NCI-H1694 (cell line): ENCODE measurements at places on chromosomes 16 and 17.
A peak's percentile ranks its signal among the peaks of the same experiment; 100 is the strongest.

- no peak for DNase-seq
These were observed 158.0 kb downstream of the ZFHX3 start for GRCh38 chr16:72889616-72890582.

DNA sequence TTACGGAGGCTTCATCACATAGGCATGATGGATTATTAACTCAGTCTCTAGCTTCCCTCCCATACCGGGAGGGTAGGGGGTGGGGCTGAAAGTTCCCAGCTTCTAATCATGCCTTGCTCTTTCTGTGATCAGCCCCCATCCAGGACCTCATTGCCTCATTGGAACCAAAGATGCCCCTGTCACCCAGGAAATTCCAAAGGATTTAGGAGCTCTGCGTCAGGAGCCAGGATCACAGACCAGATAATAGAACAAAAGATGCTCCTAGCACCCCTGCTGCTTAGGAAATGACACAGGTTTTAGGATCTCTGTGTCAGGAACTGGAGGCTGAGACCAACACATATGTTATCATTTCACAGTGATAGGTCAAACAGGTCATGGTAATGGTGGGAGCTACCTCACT, 9.7 kb downstream of the USB1 start:
- no peak for DNase-seq

DNA sequence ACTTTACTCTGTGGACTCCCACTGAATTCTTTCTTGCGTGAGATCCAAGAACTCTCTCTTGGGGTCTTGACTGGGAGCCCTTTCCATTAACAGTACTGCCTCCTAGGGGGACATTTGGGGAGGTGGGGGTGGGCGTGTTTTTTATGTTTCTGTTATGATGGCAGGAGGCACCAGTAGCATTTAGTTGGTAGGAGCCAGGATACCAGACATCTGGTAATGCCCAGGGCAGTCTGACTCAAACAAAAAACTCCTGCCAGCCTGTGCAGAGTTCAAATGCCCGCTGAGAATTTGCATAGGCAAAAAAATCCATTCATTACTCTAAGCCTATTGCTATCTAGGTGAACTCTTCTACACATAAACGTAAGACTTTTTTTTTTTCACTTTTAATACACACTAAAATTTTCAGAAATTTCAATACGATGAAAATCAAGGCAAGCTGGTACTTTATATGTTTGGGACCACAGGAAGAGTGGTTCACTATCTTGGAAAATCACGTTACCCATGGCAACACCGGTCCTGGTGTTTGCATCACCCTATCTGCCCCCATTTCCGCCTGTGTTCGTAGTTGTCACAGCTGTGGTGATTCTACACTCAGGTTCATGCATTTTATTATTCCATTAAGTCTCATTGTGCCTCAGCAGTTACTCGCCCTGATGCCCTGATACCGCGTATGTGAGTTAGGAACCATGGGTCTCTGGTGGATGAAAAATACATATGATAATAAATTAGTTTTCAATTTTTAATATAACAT, 121.1 kb upstream of the XYLT1 start:
- DNase-seq: no peak

- peak; percentile 45 for DNase-seq
These were observed 667.4 kb upstream of the SALL1 start for GRCh38 chr16:51818342-51818944.

DNA sequence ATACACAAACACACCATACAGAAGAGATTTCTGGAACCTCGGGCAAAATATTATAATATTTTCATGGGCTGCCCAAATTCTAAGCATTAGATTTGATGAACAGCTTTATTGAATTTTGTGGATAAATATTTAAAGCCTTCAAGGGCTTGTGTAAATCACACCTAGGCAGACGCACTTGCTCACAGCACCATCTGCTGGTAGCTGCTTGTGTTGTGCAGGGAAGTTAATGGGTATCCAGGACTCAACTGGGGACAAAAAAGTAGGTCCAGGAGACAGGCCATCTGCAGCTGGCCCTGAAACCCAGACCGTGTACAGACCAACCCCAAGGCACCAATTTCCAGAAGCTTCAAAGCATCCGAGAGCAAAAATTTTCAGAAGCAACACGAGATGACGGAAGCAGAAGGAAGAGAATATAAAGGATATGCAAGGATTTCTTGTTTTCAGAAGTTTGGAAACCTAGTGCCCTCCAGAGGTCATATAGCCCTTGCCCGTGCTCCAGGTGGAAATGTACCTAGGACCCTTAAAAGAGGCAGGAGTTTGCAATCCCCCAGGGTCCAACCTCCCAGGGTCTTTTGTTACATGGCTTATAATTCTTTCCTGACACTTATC, 140.0 kb downstream of the CHD9NB start:
- peak; percentile 61 for DNase-seq

DNA sequence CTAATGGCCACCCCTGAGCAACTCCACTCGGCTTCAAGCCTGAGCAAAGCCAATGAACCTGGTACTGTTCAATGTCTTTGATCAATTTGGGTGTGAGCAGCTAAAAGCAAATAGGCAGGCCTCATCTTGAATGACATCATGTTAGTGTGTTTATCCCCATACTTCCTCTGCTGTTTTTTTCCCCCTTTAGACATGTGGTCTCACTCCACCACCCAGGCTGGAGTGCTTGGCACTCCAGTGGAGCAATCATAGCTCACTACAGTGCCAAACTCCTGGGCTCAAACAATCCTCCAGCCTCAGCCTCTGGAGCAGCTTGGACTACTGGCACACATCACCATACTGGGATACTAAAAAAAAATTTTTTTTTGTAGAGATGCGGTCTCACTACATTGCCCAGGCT, 75.4 kb downstream of the ARHGAP17 start:
- no peak for DNase-seq

- DNase-seq: no peak
These were observed 74.1 kb downstream of the NT5M start for GRCh38 chr17:17377071-17377967.

DNA sequence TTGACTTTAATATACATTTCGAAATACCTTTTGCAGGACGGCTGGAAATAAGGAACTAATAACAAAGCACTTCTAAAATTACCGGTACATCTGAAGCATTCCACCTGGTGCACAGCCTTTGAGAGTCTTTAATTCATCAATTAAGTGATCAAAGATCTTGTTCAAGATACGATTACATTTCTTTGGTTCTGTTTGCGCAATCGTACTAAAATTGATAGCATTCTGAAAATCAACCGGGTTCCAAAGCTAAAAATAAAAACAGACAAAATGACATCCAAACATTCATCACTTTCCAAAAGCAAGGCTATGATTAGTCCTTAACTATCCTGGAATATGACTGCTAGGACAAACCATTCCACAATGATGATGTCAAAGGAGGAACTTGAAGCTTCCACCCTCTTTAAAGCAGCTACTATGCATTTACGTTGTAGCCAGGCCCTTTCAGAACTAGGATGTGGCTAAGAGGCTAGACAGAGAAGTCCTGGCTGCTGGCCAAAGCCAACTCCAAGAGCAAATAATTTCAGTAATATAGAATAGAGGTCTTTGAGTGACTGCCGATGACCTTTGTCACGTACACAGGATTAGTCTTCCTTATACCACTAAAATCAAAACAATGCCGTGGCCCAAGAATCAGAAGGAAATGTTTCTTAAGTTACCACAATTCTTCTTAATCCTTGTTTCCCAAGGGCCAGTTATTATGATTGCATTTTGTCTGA, 299.8 kb upstream of the PSMD7 start:
- no peak for DNase-seq

DNA sequence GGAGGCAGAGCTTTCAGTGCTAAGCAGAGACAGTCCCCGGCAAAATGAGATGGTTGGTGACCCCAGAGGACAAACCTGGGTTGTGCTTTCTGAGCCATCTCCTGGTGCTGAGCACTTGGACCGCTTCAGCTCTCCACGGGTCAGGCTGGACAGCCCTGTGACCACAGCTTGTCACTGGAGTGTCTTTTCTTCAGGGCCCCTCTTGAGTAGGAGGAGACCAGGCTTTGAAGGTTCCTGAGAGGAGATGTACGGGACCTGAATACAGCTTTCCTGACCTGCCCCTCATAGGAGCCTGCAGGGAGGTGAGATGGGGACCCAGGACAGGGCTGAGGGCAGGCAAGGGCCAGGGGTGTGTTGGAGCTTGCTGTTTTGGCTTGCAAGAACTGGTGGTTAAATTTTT, 17.8 kb upstream of the ADGRG1 start:
- no peak for DNase-seq

DNA sequence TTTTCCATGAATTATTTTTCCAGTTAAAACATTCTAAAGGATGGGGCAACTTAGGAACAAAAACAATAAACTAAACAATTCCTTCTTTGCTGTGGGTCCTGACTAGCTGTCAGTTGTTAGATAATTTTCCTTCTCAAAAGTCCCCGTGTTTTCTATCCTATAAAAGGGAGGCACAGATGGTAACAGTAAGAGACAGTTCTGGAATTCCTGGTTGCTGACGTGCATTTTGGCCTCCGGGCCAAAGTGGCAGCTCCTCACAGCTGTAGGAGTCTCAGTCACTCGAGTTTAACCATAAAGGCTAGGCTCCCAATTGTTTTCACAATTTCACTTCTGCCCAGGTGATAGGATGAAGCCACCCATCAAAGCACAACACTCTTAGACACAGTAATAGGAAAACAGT, 77.0 kb upstream of the ZNF423 start:
- peak; percentile 38 for DNase-seq

DNA sequence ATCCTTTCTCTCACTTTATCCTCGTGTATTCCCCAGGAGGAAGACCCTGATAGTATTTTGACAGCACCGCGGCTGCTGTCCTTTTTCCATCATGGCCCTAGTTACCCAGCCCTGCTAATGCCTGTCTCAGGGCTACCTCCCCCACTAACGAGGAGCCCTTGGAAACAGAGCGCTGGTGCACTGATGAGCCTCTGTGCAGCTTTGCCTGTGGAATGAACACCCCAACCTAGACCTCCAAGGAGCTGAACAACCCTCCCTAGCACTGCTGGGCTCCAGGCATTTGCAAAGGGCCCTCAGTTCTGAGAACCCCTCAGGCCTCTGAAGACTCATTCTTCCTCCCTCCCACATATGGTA, 23.3 kb upstream of the CCL1 start:
- no peak for DNase-seq

GRCh38 chr17:10270258-10270657, 71.9 kb upstream of the GAS7 start:
- no peak for DNase-seq

- peak; percentile 51 for DNase-seq
These were observed 1253.7 kb upstream of the CDH8 start for GRCh38 chr16:63289834-63290460.

DNA sequence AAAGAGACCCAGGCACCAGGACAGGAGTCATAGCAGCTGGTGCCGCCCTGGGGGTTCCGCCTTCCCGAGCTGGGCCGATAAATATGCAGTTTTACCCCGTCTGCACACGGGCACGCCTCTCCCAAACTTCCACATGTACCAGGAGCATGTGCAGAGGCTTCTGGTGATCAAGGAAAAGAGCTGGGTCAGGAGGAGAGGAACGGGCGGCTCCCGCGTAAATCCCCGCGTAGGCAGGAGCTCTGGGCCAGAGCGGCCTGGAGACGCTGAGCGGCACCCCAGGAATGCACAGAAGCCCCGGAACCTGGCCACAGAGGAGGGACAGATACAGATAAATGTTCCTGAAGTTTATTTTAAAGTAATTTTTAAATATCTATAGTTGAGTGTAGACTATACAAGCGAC, 46.6 kb upstream of the METRNL start:
- no peak for DNase-seq

- DNase-seq: no peak
These were observed 211.6 kb downstream of the WWOX start for GRCh38 chr16:78310990-78311561.

GRCh38 chr16:88358023-88358420, 24.7 kb upstream of the ZNF469 start:
- DNase-seq: no peak

DNA sequence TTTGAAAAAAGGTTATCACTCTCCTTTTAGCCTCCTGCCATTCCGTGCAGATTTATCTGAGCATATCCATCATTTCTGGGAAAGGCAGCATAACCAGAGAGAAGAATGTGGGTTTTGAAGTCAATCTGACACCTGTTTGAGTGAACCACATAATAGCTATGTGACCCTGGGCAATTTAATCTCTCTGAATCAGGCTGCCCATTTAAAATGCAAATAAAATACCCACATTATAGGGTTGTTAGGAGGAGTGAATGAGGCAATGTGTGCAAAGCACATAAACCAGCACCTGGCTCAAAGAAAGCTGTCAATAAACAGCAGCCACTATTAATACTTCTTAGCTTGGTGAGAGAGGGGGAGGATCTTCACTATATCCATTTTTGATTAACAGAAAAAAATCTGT, 88.0 kb downstream of the CACNG1 start:
- DNase-seq: no peak

DNA sequence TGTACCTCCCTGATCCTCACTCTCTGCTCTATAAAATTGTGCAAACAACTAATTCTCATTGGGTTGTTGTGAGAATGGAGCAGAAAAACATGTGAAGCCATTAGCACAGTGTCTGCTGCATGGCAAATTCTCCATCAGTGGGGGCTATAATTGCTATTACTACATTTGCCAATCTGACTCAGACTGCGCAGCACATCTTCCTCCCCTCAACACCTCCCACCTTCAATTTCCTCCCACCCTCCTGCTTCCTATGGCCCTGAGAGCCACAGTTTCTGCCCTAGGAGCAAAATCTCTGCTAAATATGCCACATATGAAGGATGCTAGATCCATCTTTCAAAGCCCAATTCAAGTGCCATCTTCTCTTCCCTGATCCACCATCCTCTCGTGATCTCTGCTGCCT, 37.0 kb downstream of the ABCC12 start:
- no peak for DNase-seq

DNA sequence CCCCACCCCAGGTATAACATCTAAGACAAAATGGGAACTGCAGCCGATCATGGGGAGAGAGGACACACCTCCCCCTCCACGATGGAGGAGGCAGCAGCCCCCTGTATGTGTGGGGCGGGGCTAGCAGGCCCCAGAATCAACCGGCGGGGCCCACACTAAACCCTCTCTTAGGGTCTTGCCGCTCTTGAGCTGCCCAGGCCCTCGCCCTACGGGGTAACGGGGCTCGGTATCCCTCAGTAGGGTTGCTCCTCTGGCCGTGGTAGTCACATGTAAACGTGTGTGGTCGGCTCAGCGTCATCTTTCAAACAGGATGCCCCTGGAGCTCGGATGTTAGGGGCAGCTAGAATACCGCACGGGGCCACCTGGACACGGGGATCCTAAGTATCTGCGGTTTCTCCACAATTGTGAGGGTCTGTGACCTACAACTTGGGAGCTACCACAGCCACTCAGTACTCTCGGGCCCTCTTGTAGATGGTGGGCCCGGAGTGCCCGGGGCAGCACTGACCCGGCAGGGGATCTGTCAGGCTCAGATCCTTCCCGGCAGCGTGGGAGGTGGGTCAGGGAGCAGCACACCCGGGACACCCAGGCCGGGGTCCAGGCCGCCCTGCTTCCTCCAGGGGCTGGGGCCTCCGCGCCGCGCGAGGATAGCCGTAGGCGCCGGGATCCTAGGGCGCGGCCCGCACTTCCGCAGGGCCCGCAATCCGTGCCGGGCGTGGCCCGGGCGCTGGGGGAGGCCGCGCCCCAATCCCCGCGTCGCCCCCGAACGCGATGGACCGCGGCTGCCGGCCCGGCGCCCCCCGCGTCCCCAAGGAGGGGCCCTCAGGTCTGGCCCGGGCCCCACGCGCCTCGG, 781 bp downstream of the ARHGDIA start:
- no peak for DNase-seq
